Foreskin keratinocyte (primary cell): ENCODE measurements at places on chromosomes 3 and 15.
A peak's percentile ranks its signal among the peaks of the same experiment; 100 is the strongest.

DNA sequence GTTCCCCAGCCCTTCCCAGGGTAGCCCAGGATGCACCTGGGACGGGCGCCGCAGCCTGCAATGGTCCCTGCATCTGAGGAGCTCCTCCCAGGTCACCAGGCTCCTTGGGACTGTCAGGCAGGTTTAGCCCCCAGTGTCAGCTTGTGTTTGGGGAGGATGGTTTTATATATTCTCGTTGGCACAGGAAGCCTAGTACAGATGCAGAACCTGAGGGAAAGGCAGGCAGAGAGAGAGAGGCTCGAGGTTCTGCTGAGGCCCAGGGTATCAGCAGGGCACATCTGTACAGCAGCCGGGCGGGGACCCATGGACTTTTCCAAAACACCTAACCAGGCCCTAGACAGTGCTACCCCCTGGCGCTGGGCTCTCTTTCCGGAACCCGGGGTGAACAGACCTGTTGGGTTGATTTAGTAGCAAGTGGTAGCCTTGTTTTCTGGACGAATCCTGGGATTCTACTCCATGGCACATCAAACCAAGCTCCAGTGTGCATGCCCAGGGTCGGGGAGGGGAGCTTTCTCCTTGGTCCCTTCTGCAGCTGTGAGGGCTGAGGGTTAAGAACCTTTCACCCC lies 8.6 kb downstream of the PAK6 start:
- no peak for DNase-seq

- no peak for DNase-seq
Observed at GRCh38 chr15:84749111-84749991, 959 bp downstream of the ZNF592 start.

- DNase-seq: no peak
Observed at GRCh38 chr3:59143447-59143846, 93.6 kb upstream of the CFAP20DC start.

DNA sequence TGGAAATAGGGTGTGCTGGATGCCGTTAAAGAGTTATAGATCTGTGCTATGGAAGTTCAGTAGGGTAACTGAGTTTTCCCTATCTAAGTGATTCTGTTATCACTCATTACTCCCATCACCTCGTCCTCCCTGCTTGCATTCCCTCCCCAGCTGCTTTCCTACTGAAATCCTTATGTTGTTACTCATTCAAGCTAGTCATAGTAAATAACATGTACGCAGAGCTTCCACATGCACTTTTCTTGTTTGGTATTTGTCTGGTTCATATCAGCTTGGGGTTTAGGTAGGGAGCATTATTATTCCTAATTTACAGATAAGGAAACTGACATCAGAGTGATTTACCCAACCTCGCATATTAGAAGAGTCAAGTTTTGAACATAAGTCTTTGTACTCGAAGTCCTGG lies 135.1 kb downstream of the HCN4 start:
- peak; percentile 0 for DNase-seq

GRCh38 chr3:149808209-149808829 lies 4.7 kb upstream of the RNF13 start:
- DNase-seq: peak; percentile 65

DNA sequence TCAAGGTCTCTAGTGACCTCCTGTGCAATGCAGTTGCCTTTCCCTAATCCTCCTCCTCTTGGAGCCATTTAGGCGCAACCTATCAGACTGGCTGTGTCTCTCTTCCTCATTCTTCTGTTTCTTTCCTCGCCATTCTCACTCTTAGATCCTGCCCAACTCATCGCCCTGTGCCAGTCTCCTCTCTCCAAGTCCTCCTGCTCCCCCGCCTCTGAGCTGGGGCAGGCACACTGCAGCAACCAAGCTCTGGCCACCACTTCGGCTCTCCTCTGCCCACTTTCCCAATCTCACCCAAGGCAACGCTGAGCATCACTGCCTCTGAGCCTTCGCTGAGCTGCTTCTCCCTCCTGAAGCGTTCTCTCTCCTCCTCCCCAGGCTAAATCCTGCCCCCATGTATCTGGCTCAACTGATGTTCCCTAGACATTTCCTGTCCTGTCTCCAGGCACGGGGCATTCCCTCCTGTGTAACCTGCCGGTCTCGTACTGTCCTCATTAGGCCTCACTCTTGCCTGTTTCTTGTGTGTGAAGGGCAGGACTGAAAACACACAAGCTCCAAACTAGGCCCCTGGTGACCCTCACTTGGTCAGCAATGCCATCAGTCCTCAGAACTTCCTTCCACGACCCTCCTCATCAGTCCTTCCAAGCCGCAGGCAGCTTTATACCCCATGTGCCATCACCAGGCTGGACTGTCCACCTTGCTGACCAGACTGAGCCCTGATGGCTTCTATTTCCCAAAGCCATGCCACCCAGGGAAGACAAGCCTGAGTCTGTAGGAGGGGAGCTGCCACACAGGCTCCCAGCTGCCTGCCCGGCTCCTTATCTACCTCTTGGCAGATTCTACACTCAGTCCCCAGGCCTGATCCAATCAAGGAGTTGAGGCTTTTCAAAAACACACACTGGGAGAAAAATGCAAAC lies 85.6 kb downstream of the SEC22A start:
- no peak for DNase-seq

DNA sequence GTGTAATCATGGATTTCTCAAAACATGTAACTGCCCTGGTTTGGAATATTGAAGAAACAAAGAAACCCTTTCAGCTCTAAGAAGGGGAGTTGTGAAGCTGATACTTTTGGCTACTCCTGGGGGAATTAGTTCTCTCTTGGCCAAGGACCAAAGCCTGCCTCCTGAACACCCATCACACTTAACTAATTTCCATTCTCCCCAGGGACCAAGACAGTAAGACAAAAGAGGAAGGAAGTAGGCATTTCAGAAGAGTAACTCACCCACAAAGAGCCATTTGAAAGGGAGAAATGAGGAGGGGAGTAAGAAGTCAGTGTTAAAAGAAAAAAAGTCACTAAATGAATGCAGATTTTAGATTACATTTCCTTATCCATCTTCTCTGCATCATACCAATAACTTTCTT lies 328.0 kb upstream of the SOX2 start:
- no peak for DNase-seq

GRCh38 chr3:171172070-171172469 lies 145.6 kb upstream of the SLC2A2 start:
- no peak for DNase-seq

GRCh38 chr3:124876401-124876878 lies 10.7 kb downstream of the ITGB5 start:
- no peak for DNase-seq

DNA sequence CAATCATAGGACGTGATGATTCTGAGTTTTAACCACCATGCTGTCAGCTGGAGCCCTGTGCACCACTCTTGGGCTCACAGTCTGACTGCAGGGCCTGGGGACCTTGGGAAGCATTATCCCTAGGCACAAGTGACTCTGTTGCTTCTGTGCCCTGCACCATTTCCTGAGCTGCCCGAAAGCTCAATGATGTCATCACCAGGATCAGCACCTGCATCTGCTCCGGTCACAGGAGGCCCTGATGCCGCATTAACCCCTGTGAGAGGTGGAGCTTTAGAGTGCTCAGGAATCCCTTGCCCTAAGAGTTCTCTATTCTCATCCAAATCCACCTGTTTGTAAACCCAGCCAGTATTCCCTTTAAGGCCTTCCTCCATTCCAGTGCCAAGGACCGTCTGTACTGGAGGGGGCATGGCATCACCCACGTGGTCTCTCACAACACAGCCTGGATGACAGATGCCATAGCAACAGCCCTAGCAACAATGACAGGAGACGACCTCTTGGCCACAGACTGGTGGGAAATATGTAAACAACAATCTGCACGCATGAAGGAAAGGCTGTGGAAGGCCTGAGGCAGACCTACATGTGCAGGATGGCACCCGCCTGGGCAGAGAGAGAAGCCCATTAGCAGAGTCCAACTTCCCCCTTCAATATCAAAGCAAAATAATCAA lies 37.9 kb downstream of the NTRK3 start:
- no peak for DNase-seq

GRCh38 chr3:16998236-16998923 lies 113.6 kb downstream of the PLCL2 start:
- no peak for DNase-seq
